ENCODE measurements at places on chromosomes 1 and 21.
A peak's percentile ranks its signal among the peaks of the same experiment; 100 is the strongest.

DNA sequence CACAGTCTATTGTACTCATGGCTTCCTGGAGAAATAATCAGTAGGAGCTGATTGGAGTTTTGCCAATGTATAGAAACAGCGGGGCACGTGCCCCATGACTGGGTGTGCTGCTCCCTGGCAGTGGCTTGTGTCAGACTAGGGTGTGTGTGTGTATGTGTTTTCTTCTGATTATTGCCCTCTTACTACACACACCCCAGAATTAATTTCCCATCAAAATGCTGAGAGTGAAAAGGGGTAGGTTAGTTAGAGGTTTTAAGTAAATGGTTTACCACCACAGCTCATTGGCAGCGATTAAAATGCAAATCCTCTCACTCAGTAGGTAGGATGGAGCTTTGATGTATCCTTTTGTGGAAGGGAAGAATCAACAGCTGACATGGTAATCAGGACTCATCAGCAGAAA, 29.9 kb downstream of the HHAT start:
- H3K4me1 ChIP-seq, result peaks cover 7% of the 10 kb centered on the region
- H3K4me3 ChIP-seq, result no peak overlapping the region
- no peaks in the 10 kb centered on the region for H3K36me3 ChIP-seq
- no peak overlapping the region for H3K27ac ChIP-seq

DNA sequence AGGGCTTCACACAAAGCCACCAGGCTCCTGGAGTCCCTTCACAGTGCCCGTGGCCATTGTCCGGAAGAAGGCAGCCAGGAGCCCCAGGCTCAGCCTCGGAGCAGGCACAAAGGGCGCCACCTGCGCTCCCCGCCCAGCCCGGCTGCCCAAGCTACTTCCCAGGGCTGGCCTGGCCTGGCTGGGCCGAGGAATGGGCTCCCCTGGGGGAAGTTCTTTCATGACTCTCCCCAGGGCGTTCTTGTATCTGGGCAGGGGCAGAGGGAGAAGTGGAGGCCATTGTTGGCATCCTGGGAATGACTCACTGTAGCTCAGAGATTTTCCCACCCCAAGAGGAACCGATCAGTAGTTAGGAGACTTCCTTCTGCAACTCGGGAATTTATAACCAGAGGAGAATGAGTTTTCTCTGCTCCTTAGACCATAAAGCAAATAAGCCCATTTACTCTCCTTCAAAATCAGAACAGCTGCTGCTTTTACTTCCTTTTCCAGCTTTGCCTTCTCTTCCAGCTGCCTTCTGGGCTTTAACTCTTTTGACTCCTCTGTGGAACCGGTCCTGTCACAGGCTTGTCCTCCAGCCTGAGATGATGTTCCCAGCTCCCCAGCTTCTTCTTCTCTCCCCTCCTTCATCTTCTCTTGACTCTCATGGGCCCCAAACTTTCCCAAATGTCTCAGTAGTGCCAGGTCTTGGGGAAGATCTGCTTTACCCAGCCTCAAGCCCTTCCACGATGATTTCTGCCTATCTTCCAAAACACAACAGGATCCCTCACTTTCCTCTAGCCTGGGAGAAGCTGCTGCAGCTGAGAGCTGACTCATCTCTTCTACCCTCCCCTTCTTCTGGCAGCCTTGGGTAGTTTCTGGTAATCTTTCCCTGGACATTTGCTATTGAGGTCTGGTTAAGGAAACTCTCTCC, 118.7 kb upstream of the CD34 start:
- H3K4me1 ChIP-seq, result no peaks in the 10 kb centered on the region
- H3K27ac ChIP-seq, result peak overlapping the region; percentile 79
- no peak overlapping the region for H3K4me3 ChIP-seq
- DNase-seq, result no peak

DNA sequence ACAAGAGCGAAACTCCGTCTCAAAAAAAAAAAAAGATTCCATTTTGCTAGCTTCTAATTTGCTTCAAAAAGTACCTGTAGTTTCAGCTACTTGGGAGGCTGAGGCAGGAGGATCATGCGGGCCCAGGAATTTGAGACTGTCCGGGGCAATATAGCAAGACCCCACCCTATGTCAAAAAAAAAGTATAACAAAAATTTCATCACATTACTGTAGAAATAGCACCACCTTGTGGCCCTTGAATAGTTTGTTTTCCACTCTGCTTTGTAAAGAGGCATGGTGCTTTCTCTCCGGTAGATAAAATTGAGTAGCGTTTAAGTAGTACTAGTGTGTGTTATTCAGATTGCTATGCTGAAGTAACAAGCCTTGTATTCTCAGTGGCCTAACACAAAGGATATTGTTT, 18.2 kb upstream of the MSTO1 start:
- no peak overlapping the region for H3K4me3 ChIP-seq
- H3K27me3 ChIP-seq, result no peaks in the 10 kb centered on the region
- no peaks in the 10 kb centered on the region for H3K4me1 ChIP-seq
- DNase-seq, result no peak

DNA sequence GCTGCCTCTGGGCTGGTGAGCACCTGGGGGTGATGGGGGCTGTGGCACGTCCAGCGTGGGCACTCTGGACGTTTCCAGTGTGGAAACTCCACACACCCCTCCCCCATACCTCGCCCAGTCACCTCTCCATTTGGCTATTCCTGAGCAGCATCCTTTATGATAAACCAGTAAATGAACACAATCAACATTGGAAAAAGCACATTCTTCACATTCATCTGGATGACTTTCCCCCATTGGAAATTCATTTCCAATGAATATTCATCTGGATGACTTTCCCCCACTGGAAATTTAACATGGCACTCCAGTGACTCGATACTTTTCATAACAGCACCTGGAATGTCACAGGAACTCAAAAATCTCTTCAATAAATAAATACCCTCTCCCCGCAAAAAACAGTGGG, 104.8 kb upstream of the KRTAP19-8 start:
- no peak for DNase-seq
- H3K27ac ChIP-seq, result no peak overlapping the region
- no peaks in the 10 kb centered on the region for H3K27me3 ChIP-seq

DNA sequence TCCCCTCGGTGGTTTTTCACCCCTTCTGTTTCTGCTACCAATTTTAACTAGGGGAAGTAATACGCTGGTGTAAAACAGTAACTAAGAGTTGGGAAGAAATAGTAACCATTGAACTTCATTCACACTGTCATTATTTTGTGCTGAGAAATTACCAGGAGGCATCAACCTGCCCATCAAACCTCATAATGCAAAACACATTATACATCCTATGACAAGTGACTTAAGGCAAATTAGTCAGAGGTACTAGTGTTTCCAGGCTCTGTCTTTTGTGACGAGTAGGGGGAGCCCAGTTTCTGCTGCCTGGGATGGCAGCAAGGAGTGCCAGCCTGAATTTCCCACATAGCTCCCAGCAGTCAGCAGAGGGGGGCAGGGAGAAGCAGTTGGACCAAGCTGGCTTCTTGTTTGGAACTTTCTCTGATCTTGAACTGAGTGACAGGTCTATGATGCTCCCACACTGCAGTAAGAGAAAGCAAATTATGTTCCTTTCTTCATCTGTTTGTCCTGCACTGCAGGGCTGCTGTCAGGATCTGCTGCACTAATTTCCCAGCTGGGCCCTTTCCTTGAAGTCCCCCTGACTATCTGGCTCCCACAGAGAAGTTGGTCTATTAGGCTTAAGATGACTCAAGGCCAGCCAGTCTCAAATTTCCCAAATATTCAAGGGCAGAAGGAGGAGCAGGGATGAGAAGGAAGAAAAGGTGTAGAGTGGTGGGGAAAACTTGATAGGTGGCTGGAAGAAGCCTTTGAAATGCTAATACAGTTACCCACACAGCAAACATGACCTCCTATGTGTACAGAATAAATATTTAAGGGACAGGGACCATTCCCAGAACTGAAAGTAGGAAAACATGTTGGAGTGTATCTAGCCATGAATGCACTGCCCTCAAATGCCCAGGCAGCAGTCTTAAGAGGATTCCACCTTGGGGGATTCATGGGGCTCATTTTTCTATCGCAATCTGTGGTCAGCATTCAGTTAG, 322.8 kb downstream of the SEC16B start:
- H3K27me3 ChIP-seq, result no peaks in the 10 kb centered on the region
- no peak for DNase-seq
- H3K27ac ChIP-seq, result no peak overlapping the region
- no peaks in the 10 kb centered on the region for H3K36me3 ChIP-seq
- H3K4me3 ChIP-seq, result no peak overlapping the region

DNA sequence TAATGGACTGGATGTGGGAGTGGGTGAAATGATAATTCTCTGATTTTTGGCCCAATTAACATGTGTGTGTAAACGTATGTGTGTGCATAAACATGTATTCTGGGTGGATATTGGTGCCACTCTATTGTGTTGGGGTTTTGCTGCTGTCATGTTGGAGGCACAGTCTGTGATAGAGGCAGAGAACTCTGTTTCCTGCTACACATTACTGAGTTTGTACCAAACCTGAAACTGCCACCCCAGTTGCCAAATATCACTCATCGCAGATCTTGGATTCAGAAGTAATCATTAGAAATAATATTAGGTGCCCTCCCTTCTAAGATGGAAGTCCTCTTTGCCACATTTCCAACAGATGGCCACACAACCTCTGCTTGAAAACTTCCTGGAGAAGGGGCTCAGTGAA, 13.8 kb downstream of the FASLG start:
- H3K27me3 ChIP-seq, result no peaks in the 10 kb centered on the region
- H3K36me3 ChIP-seq, result no peaks in the 10 kb centered on the region
- H3K4me3 ChIP-seq, result no peak overlapping the region
- no peak for DNase-seq
- H3K4me1 ChIP-seq, result no peaks in the 10 kb centered on the region
- no peak overlapping the region for H3K27ac ChIP-seq

GRCh38 chr1:64727861-64728260, 17.0 kb upstream of the RAVER2 start:
- DNase-seq, result no peak
- no peaks in the 10 kb centered on the region for H3K4me1 ChIP-seq
- no peaks in the 10 kb centered on the region for H3K27me3 ChIP-seq

DNA sequence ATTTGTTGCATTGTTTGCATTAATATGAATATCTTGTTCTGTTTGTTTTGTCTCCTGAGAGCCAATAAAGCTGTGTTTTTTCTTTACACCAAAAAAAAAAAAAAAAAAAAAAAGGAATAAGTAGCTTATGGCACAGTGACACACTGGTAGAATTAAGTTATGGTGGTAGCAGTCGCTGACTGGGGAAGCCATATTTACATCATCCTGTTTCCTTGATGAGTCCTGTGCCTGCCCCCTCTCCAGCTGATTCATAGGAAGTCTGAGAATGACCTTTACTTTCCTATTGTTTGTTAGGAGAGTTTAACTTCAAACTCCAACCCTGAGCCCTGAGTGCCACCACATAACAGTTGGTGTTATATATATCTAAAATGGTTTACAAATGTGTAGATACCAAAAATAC, 62.2 kb downstream of the OBSCN start:
- H3K27ac ChIP-seq, result no peak overlapping the region
- H3K27me3 ChIP-seq, result no peaks in the 10 kb centered on the region
- no peak overlapping the region for H3K4me3 ChIP-seq
- no peak for DNase-seq
- no peaks in the 10 kb centered on the region for H3K4me1 ChIP-seq

DNA sequence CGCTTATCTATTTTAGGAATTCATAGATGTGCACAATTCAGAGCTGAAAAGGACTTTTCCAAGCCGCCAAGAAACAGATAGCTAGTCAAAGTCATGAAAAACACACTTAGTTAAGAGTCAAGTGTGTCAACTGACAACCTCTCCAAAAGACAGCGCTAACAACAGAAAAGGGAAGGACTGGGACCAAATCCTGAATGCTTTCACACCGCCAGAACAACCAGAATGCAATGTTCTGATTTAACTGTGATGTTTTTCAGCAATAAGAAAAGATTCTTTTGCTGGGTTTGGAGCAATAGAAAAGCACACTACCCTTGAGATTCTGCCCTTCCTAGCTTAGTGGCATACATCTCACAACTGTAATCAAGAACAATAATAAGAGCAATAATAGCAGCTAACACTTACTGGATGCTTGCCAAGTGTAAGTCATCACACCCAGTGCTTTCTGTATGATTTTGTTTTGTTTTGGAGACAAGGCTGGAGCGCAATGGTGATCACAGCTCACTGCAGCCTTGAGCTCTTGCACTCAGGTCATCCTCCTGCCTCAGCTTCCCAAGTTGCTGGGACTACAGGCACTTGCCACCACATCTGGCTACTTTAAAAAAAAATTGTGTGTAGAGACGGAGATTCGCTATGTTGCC, 33.9 kb upstream of the SDC3 start:
- peaks cover 13% of the 10 kb centered on the region for H3K36me3 ChIP-seq
- H3K27me3 ChIP-seq, result no peaks in the 10 kb centered on the region
- H3K4me3 ChIP-seq, result no peak overlapping the region
- no peak for DNase-seq

DNA sequence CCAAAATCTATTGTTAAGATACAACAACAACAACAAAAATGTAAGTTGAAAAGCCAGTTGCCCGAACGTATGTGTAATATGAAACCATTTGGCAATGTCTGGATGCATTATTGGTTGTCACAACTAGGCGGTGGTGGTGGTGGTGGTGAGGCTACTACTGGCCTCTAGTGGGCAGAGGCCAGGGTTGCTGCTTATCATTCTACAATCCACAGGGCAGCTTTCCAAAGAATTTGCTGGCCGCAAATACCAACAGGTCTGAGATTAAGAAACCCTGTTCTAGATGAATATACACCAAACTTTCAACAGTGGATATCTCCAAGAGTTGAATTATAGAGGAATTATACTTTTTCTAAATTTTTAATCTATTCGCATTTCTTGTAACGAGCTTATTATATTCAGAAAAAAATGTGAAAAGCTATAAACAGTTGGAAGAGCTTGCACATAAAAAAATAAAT, 26.8 kb upstream of the ZNF697 start:
- no peaks in the 10 kb centered on the region for H3K4me1 ChIP-seq
- DNase-seq, result no peak
- H3K36me3 ChIP-seq, result no peaks in the 10 kb centered on the region
- peak overlapping the region; percentile 39 for H3K4me3 ChIP-seq

DNA sequence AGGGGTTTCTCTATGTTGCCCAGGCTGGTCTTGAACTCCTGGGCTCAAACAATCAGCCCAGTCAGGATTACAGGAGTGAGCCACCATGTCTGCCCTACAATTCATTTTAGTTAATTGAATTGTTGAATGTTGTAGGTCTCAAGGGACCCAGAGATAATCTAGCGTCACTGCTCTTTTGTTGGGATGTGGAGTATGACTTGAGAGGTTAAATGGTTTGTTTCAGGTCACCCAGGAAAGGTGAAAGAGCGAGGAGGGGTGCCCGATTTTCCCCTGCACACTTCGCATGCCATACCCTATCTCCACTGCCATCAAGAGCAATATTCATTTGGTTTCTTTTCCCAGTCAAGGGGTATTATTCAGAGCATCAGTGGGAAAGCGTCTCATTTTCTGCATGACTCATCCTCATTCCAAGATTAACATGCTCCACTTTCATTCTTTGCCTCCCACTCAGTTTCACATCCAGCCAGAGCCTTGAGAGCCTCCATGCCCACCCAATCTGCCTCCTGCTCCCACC, 13.1 kb upstream of the SLC30A1 start:
- no peaks in the 10 kb centered on the region for H3K4me1 ChIP-seq
- no peaks in the 10 kb centered on the region for H3K36me3 ChIP-seq
- H3K27me3 ChIP-seq, result no peaks in the 10 kb centered on the region
- no peak overlapping the region for H3K4me3 ChIP-seq
- H3K27ac ChIP-seq, result peak overlapping the region; percentile 16

GRCh38 chr1:244862354-244862698, 2.0 kb downstream of the HNRNPU start:
- no peaks in the 10 kb centered on the region for H3K27me3 ChIP-seq
- DNase-seq, result no peak
- peak overlapping the region; percentile 100 for H3K27ac ChIP-seq
- H3K4me1 ChIP-seq, result no peaks in the 10 kb centered on the region
- H3K36me3 ChIP-seq, result peaks cover 15% of the 10 kb centered on the region
